MM.1S (cell line): ENCODE measurements at places on chromosomes 12 and 14.

DNA sequence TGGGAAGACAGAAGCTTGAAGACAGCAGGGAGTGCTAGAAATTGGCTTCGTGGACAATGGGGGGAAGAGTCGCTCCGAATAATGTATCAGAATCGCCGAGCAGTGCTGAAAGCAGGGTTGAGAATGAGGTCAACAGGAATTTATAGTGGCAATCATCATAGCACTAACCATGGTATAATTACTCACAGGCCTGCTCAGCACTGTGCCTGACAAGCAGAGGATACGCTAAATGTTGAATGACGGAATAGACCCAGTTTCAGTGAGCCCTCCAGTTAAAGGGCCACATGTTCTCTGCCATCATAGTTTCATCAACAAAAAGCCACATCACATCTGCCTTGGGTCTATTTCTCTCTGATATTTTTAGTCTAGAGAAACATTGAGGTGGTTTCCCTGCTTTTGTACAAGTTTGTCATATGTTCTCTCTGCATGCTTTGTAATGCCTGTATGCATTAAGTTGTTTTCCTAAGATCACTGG lies 130.3 kb upstream of the EGLN3 start:
- H3K27ac ChIP-seq, result no peak overlapping the region
- no peak for DNase-seq
- no peaks in the 10 kb centered on the region for H3K27me3 ChIP-seq
- H3K4me3 ChIP-seq, result no peak overlapping the region
- no peaks in the 10 kb centered on the region for H3K4me1 ChIP-seq
- H3K36me3 ChIP-seq, result no peaks in the 10 kb centered on the region

- no peak for DNase-seq
- H3K4me1 ChIP-seq, result no peaks in the 10 kb centered on the region
- H3K4me3 ChIP-seq, result no peak overlapping the region
- no peaks in the 10 kb centered on the region for H3K36me3 ChIP-seq
- H3K27me3 ChIP-seq, result no peaks in the 10 kb centered on the region
- H3K27ac ChIP-seq, result no peak overlapping the region
Observed at GRCh38 chr14:67765192-67765834, 51.1 kb downstream of the ZFYVE26 start.

- no peak overlapping the region for H3K27ac ChIP-seq
- no peaks in the 10 kb centered on the region for H3K36me3 ChIP-seq
- H3K4me3 ChIP-seq, result no peak overlapping the region
Observed at GRCh38 chr12:132866251-132866828, 21.1 kb downstream of the CHFR start.

GRCh38 chr14:97824218-97824617 lies 1027.0 kb downstream of the VRK1 start:
- no peak for DNase-seq
- no peaks in the 10 kb centered on the region for H3K36me3 ChIP-seq
- H3K4me3 ChIP-seq, result no peak overlapping the region
- no peak overlapping the region for H3K27ac ChIP-seq
- no peaks in the 10 kb centered on the region for H3K4me1 ChIP-seq
- H3K27me3 ChIP-seq, result no peaks in the 10 kb centered on the region

DNA sequence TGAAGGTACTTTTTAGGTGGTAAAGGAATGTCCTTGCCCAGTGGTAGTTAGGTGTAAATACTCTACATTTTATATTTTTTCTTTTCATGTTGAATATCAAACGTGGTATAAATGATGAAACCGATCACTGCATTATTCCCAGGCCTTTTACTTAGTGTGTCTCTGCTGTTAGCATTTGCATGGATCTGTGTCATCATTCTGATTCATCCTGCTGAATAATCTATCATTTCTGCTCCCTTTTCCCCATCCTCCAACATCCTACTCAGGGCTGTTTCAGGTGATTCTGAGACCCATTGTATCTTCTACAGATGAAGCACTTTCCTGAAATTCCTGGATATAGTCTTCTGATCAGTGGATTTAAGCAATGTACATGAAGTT lies 61.0 kb upstream of the PTHLH start:
- DNase-seq, result no peak
- H3K27me3 ChIP-seq, result no peaks in the 10 kb centered on the region
- H3K36me3 ChIP-seq, result no peaks in the 10 kb centered on the region

- H3K4me3 ChIP-seq, result no peak overlapping the region
- H3K27me3 ChIP-seq, result peaks cover 21% of the 10 kb centered on the region
- H3K4me1 ChIP-seq, result no peaks in the 10 kb centered on the region
Observed at GRCh38 chr14:101469382-101470247, 91.7 kb upstream of the DIO3 start.

GRCh38 chr14:25887251-25887878 lies 710.5 kb downstream of the NOVA1 start:
- no peak overlapping the region for H3K27ac ChIP-seq
- no peaks in the 10 kb centered on the region for H3K36me3 ChIP-seq
- no peaks in the 10 kb centered on the region for H3K4me1 ChIP-seq
- DNase-seq, result no peak

DNA sequence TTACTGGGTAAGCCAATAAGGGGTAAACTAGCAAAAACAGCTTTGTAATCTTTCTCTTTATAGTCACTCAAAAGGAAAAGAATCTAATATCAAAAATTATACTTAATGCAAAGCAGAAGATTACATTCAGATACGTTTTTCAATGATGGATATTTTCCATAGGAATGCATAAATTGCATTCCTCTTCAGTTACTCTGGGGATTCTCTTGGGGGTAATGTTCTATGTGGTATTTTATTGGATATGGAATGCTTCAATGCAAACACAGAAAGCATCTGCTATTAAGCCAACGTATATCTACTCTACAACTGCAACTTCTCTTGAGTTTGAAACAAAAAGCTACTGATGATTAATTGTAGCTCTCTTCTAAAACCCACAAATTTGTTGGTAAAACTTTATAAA lies 106.0 kb downstream of the SLC41A2 start:
- H3K36me3 ChIP-seq, result no peaks in the 10 kb centered on the region
- H3K27me3 ChIP-seq, result no peaks in the 10 kb centered on the region
- H3K4me1 ChIP-seq, result no peaks in the 10 kb centered on the region
- H3K4me3 ChIP-seq, result no peak overlapping the region
- no peak overlapping the region for H3K27ac ChIP-seq

DNA sequence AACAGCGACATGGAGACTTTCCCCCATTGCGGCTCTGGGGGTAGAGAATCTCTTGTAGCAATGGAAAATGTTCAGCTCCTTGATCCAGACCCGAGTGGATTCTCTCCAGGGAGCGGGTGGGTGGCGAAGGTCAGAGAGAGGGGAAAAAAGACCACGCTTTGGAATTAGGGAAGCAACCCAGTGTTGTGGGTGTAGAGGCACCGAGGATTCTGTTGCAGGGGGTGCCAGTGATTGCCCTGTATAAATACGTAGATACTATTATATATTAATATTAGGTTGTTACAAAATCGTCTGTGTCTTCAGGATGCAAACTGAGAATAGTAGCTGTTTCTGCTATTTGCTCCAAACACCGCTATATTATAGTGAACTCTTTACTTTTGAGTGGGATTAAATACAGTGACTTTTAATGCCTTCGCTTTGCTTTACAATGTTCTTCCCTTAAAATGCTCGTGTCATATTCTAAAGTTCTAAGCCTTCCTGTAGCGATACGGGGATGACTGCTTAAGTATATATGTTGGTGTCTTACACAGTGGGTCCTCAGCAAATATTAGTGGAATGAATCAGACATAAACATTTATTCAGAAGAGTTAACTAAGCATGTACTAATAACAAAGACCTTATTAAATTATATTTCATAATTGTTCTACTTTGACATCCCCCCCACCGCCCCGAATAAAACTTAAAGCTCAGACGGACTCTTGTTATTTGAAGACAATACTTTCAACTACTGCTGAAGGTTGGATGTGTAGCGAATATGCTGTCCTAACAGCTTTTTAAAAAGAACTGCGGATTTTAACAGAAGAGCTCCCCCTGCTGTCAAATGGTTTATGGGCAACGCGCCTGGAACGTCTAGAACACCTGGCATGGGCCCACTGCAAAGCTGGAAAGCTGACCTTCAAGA lies 136.4 kb upstream of the KRAS start:
- H3K4me3 ChIP-seq, result peak overlapping the region; percentile 70
- H3K36me3 ChIP-seq, result no peaks in the 10 kb centered on the region
- H3K27ac ChIP-seq, result peak overlapping the region; percentile 98
- DNase-seq, result peak; percentile 92

GRCh38 chr12:2225696-2226095 lies 172.9 kb downstream of the CACNA1C start:
- H3K27me3 ChIP-seq, result no peaks in the 10 kb centered on the region
- DNase-seq, result no peak
- H3K36me3 ChIP-seq, result no peaks in the 10 kb centered on the region
- H3K27ac ChIP-seq, result no peak overlapping the region

GRCh38 chr12:32569259-32569658 lies 109.8 kb upstream of the DNM1L start:
- peaks cover 5% of the 10 kb centered on the region; the same call in 1 of the 2 replicates for H3K36me3 ChIP-seq
- H3K4me3 ChIP-seq, result no peak overlapping the region
- no peak overlapping the region for H3K27ac ChIP-seq
- no peaks in the 10 kb centered on the region for H3K27me3 ChIP-seq
- no peak for DNase-seq

DNA sequence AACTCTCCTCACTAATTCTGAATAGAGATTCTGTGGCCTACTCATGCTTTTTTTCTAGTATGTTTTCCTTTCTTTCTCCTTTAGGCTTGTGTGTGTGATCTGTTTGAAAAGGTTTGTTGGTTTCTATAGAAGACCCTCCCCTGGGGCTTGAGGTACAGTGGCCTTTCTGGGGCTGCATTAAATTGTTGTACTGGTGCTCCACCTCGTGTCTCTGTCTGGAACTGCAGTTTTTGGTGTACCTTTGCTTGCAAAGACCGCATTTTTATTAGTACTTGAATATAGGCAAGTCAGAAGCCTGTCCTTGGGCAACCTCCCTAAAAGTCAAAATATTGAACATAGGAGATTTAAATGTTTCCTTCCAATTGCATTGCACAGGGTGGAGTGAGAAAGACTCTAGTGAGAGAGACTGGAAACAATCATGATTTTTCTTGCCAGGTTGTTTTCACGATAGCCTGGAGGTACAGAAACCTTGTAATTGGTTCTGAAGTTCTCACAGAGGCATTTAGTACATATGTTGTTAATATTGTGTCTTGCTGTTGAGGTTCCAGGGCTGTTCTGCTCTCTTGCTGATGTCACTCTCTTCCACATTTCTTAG lies 39.0 kb downstream of the SLCO1B1 start:
- peak; percentile 57 for DNase-seq
- no peaks in the 10 kb centered on the region for H3K4me1 ChIP-seq
- no peaks in the 10 kb centered on the region for H3K27me3 ChIP-seq
- no peak overlapping the region for H3K27ac ChIP-seq

DNA sequence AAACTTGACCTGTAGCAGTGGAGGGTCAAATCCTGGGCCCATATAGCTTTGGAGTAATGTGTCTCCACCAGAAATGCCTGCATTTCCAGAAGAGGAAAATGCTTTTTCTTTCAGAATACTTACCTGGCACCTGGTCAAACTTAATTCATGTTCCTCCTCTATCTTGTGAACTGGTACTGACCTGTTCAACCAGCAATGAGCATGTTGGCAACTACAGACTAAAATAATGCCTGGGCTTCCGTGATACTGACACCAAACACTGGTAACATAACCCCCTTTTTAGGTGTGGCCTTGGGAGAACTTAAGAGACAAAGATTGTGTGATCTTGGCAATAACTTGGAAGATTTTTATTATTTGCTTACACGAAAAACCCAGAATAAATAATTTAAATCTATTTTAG lies 23.8 kb upstream of the MGST1 start:
- no peaks in the 10 kb centered on the region for H3K4me1 ChIP-seq
- no peak for DNase-seq
- H3K27ac ChIP-seq, result no peak overlapping the region
- no peak overlapping the region for H3K4me3 ChIP-seq
- H3K36me3 ChIP-seq, result no peaks in the 10 kb centered on the region

- no peaks in the 10 kb centered on the region for H3K36me3 ChIP-seq
- no peak for DNase-seq
- no peaks in the 10 kb centered on the region for H3K27me3 ChIP-seq
- H3K4me1 ChIP-seq, result no peaks in the 10 kb centered on the region
Observed at GRCh38 chr14:37583358-37584210, 11.5 kb downstream of the FOXA1 start.

- no peak for DNase-seq
- H3K4me3 ChIP-seq, result no peak overlapping the region
- H3K36me3 ChIP-seq, result no peaks in the 10 kb centered on the region
Observed at GRCh38 chr12:74953697-74954096, 255.9 kb downstream of the KCNC2 start.

DNA sequence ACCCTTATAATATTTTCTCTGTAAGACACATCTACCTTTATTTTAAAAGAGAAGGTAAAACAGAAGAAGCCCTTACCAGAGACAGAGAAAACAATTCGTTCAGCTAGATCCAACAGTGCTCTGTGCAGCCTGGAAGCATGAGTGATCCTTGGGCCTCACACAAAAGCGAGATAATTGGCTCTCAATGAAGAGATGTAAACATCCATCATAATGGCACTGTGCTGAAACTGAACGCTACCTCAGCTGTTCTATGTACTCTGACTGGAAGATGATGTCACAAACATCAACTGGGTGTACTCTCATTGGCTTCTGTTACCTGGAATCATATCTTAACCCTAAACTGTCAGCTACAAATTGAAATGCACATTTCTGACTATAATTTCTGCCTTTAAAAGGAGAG lies at the start of gene MGAT4C:
Gene MGAT4C, minus strand, starts transcription at position 229 of the 400 bp plus-strand sequence.
- no peaks in the 10 kb centered on the region for H3K36me3 ChIP-seq
- no peaks in the 10 kb centered on the region for H3K4me1 ChIP-seq
- H3K27ac ChIP-seq, result no peak within 1 kb of the TSS

DNA sequence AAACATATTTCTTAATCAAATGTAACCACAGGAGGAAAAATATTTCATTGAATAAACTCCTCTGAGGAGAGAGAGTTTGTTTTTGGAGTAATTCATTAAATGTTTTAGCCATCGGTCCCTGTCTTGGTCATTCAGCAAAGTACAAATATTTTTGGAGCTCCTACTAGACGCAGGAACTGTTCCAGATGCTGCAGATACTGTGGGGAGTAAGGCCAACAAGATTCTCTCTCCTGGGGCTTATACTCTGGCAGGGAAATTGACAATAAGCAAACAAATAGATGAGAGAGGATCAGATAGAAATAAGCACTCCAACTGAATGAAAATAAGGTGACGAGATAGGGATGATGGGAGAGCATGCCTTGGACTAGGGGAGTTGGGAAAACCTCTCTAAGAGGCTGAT lies 264.1 kb downstream of the TTC8 start:
- H3K27ac ChIP-seq, result no peak overlapping the region
- no peaks in the 10 kb centered on the region for H3K27me3 ChIP-seq
- H3K4me1 ChIP-seq, result no peaks in the 10 kb centered on the region
- no peaks in the 10 kb centered on the region for H3K36me3 ChIP-seq
- DNase-seq, result no peak

GRCh38 chr12:104232609-104233280 lies 17.2 kb downstream of the TXNRD1 start:
- no peak for DNase-seq
- no peaks in the 10 kb centered on the region for H3K27me3 ChIP-seq
- H3K36me3 ChIP-seq, result no peaks in the 10 kb centered on the region
- H3K4me1 ChIP-seq, result no peaks in the 10 kb centered on the region
- no peak overlapping the region for H3K4me3 ChIP-seq
- no peak overlapping the region for H3K27ac ChIP-seq

DNA sequence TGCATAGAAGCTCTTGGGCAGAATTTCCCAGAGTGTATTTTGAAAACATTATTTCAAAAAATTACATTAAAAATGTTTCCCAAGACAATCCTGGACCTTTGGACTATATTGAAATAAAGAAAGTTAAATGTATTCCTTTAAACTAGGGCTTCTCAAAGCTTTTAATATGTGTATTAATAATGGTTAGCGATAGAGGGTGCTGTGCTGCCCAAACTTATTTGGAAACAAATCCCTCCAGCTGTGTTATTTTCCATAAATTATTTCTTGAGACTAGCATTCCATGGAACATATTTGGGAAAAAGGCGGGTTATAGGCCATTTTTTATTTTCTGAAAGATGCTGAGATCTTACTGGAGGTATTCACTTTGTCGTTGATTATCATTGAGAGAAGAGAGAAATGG lies 397.8 kb upstream of the MIS18BP1 start:
- no peak for DNase-seq
- no peaks in the 10 kb centered on the region for H3K4me1 ChIP-seq
- no peaks in the 10 kb centered on the region for H3K27me3 ChIP-seq
- H3K4me3 ChIP-seq, result no peak overlapping the region
- no peaks in the 10 kb centered on the region for H3K36me3 ChIP-seq
